CD4-positive, alpha-beta T cell (primary cell): ENCODE measurements at places on chromosomes 13 and 19.
A peak's percentile ranks its signal among the peaks of the same experiment; 100 is the strongest.

GRCh38 chr13:83568019-83568418 lies 314.3 kb downstream of the SLITRK1 start:
- DNase-seq, result no peak

DNA sequence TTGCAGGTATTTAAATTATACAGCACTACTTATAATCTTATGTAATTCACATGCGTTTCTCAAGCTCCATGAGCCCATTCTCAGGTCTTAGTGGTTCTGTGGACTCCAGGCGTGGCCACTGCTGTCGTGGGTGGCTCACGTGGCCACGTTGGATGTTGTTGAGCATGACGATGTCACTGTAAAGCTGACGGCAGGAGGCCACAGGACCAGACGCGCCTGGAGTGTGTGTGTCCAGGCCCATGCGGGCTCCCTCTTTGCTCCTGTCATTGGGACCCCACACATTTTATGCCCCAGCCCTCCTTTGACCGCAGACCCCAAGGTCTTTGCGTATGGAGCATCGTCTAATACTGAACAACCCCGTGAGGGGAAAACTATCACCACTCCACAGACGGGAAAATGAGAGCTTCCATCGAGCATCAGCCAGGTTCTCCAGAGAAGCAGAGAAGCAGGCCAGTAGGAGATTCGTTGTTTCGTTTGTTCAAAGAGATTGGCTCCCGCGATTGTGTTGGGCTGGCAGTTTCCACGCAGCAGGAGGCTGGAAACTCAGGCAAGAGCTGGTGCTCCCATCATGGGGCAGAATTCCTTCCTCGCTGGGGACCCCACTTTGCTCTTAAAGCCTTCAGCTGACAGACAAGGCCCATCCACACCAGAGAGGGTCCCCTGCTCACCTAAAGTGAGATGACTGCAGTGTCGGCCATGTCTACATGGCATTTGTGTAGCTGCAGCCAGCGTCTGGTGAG lies 129.3 kb upstream of the SPACA7 start:
- no peak for DNase-seq

- DNase-seq, result no peak
Observed at GRCh38 chr13:95403349-95404140, 102.3 kb upstream of the ABCC4 start.

- no peak for DNase-seq
Observed at GRCh38 chr13:30652746-30653386, 35.1 kb downstream of the USPL1 start.

DNA sequence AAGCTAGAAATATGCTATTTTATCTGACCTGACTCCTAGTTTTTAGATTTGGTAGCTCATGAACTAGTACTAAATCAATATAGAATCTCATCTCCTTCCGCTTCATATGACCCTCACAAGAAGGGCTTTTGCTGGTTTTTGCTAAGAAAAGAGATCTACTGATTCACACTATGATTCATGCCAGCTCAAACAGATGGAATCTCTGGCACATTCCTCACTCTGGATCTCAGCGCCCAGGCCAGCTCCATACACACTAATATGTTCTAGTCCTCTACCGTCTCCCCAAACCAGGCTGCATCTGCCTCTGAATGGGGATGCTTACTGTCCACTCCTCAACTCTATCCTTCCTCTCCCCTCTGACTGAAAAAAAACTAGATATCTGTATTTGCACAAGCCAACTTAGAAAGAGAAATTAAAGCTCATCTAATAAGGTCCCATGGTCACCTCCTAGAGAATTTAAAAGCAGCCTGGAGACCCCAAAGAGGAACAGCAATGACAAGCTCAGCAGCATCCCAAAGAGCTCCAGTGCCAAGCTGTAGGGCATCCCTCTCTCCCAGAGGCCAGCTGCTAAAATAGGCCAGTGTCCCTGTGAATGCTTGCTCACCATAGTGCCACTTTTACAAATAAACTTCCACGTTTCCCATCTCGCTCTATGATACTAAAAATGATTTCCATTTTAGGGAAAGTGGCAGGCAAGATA lies 74.9 kb downstream of the LHFPL6 start:
- DNase-seq, result no peak

GRCh38 chr13:30978981-30979956 lies 46.8 kb downstream of the TEX26 start:
- peak; percentile 56 for DNase-seq

DNA sequence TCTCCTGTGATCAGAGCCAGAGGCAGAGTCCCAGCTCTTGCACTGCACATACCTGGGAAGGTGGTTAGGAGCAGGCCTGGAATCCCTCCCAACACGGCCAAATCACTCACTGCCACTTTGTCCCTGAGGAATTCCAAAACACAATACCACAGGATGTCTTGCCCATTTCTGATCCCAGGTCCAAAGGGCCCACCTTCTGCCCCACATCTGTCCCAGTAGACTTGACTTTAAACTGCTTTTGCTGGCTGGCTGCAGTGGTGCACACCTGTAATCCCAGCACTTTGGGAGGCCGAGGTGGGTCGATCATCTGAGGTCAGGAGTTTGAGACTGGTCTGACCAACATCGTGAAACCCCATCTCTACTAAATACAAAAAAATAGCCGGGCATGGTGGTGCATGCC lies 18.9 kb downstream of the ZNF536 start:
- no peak for DNase-seq

DNA sequence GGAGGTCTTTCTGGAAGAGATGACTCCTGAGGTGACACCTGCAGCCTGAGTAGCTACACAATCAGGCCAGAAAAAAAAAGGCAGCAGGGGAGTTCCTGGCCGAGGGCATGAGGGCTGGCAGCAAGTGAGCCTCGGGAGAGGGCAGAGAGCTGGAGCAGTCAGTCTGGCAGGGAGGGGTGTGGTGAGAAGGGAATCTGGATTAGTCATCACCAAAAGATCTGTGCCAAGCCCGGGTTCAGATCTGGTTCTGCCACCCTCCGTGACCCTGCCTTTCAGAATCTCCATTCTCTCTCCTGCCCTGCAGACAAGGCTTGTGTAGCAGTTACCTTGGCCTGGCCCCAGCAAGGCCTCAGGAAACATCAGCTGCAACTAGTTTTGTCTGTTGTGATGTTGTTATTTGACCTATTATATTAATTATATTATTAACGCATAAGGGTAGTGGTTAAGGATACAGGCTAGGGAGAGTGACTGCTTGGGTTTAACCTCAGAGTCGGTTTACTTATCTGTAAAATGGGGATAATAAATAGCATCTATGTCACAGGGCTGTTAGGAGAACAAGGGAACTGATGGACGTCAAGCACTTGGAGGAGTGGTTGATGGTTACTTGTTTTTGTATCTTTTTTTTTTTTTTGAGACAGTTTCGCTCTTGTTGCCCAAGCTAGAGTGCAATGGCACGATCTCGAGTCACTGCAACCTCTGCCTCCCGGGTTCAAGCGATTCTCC lies 2.7 kb upstream of the CAPNS1 start:
- no peak for DNase-seq

DNA sequence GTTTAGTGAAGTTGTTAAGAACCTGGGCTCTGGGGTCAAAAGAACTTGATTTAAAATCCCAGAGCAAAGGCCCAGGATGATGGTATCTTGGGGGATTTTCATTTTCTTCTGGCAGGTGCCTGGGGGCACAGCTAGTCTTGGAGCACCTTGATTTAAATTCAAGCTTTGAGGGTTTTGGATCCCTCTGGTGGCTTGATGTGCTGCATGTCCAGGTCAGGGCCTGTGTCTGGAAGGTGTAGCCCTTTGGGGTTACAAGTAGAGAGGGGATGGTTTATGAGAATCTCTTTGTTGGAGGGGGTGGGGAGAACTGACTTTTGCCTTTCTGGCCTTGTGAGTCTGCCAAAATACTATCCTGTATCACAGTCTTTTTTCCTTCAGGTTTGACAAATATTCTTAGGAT lies 55.8 kb downstream of the AKAP11 start:
- DNase-seq, result no peak
